A549 treated with CpdA at 1 μM for 4 hours (cell line): ENCODE measurements at places on chromosomes 3 and 15. TPM values are rescaled to one million over a fixed set of nuclear protein-coding genes. Genes with fewer than 3 reads are reported as not detected.

SEMA3B gene
- 4.8 to 9.3 TPM (median 6.9 TPM) in 5 replicates for total RNA-seq

CACNA2D2 gene
- 0.28 to 0.66 TPM (median 0.52 TPM) in 5 replicates for total RNA-seq

RTP3 gene
- not detected in 5 replicates for total RNA-seq

P3H2 gene
- 33.7 to 53.0 TPM (median 44.6 TPM) in 5 replicates for total RNA-seq

PROS1 gene
- total RNA-seq, result 7.6 to 11.8 TPM (median 9.3 TPM) in 5 replicates

CCDC191 gene
- total RNA-seq, result 1.4 to 3.5 TPM (median 1.7 TPM) in 5 replicates
